ENCODE measurements at places on chromosomes 4 and X. TPM values are rescaled to one million over a fixed set of nuclear protein-coding genes. Genes with fewer than 3 reads are reported as not detected.

Gene SLC25A14
- 4.4 TPM for polyA plus RNA-seq

Gene FOXP3
- not detected for polyA plus RNA-seq

Gene DDX53
- polyA plus RNA-seq = not detected

Gene HSFX3
- polyA plus RNA-seq = not detected

Gene GDI1
- 50.9 TPM for polyA plus RNA-seq

Gene GYPE
- 1.0 TPM for polyA plus RNA-seq

Gene SLC9B1
- not detected for polyA plus RNA-seq

Data from sigmoid colon (tissue), 7 donors.